ENCODE measurements at places on chromosomes 16 and 17.

- DNase-seq = no peak
Measured at GRCh38 chr17:80812362-80813088, 179.1 kb upstream of the CHMP6 start.

GRCh38 chr17:65401561-65401960 lies 159.9 kb downstream of the AXIN2 start:
- DNase-seq = no peak

- no peak for DNase-seq
Measured at GRCh38 chr17:59848778-59849177, 44.0 kb downstream of the TUBD1 start.

DNA sequence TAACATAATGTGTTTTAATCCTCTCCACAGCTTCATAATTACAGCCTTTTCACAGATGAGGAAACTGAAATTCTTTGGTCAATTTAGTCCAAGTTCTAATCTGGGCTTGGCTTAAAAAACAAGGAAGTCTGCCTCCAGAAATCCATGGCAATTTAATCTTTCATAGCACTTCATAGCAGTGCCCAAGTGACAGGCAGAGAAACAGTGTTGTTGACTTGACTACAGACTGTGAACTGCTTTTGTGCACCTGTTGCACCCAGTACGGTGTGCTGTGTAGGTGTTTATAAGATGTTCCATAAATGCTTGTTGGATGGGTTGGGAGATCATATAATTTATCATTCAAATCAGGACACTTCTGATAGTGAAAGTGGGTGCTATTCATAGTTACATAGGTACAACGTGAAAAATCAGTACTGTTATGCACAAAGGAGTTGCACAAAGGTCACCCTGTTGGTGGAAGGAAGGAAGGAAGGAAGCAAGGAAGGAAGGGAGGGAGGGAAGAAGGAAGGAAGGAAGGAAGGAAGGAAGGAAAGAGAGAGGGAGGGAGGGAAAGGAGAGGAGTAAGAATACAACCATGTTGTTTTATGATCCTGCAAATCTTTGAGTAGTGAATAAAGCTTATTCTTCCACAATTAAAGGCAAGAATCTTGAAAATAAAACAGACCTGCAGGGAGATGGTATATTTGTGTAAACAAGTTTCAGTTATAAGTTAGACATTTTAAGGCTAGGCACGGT lies 56.5 kb upstream of the HLF start:
- DNase-seq = no peak

DNA sequence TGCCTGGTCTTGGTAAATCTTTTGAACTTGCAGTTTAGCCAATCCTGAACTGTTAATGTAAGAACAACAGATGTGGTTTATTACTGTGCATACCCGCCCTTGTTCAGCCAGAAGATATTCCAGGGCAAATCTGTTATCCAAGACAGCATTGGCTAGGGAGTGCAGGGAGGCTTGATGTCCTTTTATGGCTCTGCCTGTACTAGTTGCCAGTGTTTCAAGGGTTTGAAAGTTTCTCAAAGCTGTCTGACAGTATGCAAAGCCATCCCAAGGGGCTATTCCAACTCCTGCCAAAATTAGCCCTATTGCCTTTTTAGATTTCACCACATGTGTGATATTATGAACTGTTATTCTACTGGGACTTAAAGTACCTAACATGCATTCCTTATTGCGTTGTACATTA lies 30.1 kb downstream of the LCMT1 start:
- no peak for DNase-seq

DNA sequence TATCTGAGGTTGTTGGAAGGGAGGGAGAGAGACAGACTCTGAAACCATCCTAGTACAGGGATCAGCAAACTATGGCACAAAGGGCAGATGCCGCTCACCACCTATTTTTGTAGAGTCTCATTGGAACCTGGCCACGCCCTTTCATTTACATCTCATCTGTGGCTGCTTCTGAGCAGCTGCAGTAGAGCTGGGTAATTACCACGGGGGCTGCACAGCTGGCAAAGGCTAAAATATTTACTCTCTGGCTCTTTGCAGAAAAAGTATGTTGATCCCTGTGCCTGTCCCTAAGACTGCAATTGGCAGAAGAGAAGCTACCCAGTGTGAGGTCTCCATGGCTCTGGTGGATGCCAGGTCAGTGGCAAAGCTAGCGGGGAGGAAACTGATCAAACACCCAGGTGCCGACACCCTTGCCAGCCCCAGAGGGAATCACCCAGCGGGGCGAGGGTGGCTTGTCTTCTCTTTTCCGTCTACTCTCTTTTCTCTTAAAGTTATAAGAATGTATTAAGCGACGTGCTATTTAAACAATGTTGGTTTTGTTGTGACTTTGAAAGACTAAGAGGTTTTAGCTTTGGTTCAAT lies 14.0 kb downstream of the CEP295NL start:
- DNase-seq = no peak

GRCh38 chr16:27779641-27780164 lies 229.8 kb downstream of the KATNIP start:
- peak; percentile 56 for DNase-seq

DNA sequence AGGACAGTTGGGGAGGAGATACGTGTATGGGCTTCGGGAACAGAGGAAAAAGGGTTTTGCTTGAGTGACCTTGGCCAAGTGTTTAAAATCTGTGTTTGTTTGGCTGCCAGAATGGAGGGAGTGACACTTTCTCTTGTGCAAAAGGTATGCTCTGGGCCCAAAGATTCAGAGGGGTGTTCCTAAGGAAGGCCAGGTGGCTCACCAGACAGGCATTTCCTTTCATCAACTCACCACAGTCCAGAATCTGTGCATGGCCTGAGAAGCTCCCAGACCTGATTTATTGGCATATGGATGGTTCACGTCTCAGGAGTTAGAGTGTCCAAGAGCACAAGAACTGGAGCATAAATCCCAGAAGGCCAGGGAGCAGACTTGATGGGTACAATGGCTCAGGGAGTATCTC lies 53.4 kb upstream of the NLK start:
- peak; percentile 61 for DNase-seq

GRCh38 chr17:77435272-77436057 lies 294.7 kb downstream of the SEC14L1 start:
- DNase-seq = no peak

DNA sequence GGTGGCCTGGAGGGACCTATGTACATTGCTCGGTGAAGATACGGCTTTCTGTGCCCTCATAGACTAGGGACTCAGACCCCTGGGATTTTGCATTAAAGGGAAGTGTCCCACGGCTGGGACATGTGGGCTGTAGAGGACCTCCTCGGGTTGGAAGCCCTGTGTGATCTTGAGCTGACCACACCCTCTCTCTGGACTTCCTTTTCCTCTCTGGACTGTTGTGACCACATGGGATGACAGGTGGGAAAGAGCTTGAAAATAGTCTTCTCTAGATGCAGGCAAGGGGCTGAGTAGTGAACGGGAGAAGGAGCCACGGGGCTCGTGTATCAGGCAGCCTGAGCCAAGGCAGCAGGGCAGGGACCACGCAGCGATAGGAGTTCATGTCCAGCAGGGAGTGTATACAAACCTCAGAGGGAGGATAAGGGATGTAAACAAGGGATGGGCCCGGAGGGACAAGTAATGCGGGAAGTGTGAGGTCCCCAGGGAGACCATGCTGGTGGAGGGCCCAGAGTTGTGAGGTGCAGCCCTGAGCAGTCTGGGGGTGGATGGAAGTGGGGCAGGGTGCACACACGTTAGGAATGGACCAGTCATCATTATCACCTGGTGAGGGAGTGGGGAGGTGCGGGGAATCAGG lies 4.5 kb upstream of the SLC4A1 start:
- DNase-seq = no peak

GRCh38 chr16:56713794-56714193 lies 16.1 kb upstream of the NUP93 start:
- no peak for DNase-seq

- DNase-seq = peak; percentile 58
Measured at GRCh38 chr16:84928679-84929420, 82.5 kb downstream of the ZDHHC7 start.

DNA sequence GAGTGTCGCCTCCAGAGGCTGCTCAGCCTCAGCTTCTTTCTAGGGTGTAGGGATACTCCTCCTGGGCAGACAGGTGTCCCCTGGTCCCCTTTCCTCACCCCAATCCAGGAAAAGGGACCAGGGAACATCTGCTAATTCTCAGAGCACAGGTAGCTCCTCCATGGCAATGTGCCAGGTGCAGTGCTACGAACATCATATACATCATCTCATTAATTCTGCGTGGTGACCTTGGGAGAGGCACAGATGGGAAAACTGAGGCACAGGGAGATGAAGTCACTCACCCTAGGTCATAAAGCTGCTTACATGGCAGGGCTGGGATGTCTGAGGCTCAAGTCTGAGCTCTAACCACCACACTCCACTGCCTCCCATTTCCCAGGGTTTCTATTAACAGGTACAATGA lies 11.7 kb downstream of the HDAC5 start:
- no peak for DNase-seq

DNA sequence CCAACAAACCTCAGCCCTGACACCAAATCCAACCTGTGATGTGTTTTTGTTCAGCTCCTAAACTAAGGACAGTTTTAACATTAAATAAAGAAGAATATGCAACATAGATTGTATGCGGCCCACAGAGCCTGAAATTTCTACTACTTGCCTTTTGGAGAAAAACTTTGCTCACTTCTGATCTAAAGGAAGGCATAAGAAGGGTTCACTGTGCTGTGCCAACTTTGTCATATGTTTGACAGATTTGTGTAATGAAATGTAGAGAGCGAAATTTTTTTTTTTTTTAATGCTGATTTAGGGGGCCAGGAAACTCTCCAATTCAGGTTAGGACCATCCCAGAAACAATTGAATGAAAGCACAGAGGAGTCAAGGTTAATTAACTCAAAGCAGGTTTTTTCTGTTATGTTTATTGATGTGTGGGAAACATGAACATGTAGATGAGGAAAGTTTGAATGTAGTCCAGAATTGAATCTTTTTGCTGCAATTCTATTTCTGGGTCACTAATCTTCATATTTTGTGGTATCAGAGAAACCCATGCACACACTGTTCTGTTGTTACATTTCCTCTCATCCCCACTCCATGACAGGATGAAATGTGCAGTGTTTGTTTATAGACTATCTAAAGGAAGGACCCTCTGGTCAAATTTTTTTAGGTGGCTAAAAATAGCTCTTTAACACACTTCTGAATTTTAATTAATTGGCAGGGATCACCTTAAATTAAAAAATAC lies 71.5 kb downstream of the TAOK1 start:
- DNase-seq = no peak

DNA sequence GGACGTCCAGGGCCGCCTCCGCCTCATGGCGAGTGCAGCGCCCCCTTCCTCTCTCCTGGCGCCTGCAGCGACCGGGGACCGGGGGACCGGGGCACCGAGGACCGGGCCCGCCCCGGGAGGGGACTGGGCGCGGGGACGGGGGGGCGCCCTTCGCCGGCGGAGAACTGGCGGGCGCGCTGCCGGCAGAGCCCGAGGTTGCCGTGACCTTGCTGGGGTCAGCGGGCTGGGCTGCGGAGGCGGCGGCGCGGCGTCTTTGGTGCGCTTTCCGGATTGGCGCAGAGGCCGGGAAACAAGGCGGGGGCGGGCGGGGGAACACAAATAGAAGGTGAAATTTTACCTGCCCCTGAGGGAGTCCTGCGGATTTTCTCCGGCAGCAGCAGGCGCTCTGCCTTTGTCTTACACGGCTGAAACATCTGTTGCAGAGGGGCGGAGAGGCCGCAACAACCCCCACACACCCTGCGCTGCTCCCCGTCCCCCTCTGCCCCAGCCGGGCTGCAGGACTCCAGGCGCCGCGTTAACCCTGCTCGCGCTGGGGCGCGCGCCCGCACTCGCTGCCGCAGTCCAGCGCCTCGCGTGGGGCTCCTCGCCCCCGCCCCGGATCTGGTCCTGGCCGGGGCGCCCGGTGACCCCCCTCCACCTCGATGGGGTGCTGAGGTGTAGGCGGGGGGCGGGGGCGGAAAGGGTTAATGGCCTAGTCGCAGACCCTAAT lies 53.5 kb downstream of the SREBF1 start:
- DNase-seq = peak; percentile 64

- DNase-seq = peak; percentile 4
Measured at GRCh38 chr17:13268791-13269595, 251.2 kb upstream of the ELAC2 start.

DNA sequence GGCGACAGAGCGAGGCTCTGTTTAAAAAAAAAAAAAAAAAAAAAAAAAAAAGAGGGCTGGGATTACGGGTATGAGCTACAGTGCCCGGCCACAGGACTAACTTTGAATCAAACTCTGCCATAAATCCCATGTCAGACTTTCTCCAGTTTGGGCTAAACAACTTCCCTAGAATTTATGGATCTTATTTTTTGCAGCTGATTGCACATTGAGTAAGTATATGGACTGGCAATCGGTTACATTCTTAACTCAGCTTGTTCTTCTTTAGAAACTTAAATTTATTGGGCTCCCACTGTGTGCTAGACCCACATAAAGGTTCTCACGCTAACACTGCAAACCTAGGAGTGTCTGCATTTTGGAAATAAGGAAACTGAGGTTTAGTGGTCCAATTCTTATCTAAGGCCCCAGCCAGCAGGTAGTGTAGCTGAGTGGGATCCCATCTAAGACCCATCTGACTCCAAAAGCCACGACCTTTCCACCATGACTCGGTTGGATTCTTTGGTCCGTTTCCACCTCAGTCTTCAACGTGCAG lies 718 bp upstream of the CBFB start:
- peak; percentile 24 for DNase-seq

DNA sequence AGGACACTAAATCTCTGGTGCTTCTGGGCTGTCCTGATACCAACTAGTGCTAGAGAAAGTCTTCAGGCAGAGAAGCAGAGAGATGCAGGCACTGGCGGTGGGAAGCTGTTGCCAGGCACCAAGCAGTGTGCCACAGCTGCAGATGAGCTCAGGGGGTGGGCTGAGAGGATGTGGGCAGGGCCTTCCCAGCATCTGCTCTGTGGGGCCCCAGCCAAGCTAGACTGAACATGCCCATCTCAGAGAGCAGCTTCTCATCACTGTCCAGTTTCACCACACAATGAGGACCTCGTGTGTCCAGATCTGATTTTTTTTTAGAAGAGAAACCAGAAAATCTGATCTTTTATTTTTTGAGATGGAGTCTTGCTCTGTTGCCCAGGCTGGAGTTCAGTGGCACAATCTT lies 17.1 kb downstream of the PSKH1 start:
- DNase-seq = no peak

- DNase-seq = no peak
Measured at GRCh38 chr16:58027916-58028455, 2.4 kb downstream of the MMP15 start.

DNA sequence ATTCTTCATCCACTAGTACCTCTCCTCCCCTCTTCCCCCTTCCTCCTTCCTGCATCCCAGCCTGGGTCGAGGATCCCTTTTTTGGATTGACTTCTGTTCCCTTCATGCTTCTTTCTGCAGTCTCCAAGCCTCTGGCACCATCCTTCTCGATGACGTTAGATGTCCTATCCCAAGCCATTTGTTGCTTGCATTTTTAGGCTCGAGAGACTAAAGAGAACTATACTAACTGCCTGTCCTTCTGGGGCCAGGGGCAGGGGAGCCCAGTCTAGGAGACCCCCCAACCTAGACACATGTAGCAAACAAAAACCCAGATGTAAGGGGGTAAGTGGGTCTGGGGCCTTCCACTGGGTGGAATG lies 23.9 kb downstream of the UNK start:
- DNase-seq = no peak
